ENCODE measurements at places on chromosomes 2 and 18.
A peak's percentile ranks its signal among the peaks of the same experiment; 100 is the strongest.

- H3K27me3 ChIP-seq, result peaks cover 7% of the 10 kb centered on the region
- H3K4me3 ChIP-seq, result no peak overlapping the region
- no peak for DNase-seq
- no peak overlapping the region for H3K27ac ChIP-seq
- no peaks in the 10 kb centered on the region for H3K36me3 ChIP-seq
- H3K4me1 ChIP-seq, result peaks cover 17% of the 10 kb centered on the region
Measured at GRCh38 chr2:106054880-106055655, 139.0 kb downstream of the UXS1 start.

DNA sequence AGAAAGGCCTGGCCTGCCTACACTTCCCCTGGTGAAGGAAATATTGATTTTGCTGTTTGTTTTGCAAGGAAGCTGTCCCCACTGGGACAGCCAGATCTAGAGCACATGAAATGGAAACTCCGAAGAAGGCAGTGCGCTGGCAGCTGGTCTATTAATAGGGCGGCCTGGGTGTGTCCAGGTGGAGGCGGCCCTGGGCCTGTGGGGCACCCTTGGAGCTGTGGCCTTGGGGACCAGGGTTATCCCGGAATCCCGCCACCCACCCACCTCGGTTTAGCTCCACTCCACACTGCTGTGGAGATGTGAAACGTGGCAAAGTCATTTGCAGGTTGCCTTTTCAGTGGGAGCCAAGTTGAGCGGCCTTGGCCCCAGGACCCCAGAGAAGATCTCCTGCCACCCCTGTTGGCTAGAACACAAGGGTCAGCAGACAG lies 204.3 kb downstream of the KLHL29 start:
- no peaks in the 10 kb centered on the region for H3K36me3 ChIP-seq
- peaks cover 9% of the 10 kb centered on the region for H3K27me3 ChIP-seq
- DNase-seq, result no peak
- no peaks in the 10 kb centered on the region for H3K4me1 ChIP-seq
- no peak overlapping the region for H3K27ac ChIP-seq
- H3K4me3 ChIP-seq, result no peak overlapping the region

GRCh38 chr2:187129306-187129705 lies 280.3 kb upstream of the ZSWIM2 start:
- H3K27ac ChIP-seq, result no peak overlapping the region
- no peaks in the 10 kb centered on the region for H3K27me3 ChIP-seq
- no peaks in the 10 kb centered on the region for H3K36me3 ChIP-seq
- no peak for DNase-seq
- no peaks in the 10 kb centered on the region for H3K4me1 ChIP-seq

DNA sequence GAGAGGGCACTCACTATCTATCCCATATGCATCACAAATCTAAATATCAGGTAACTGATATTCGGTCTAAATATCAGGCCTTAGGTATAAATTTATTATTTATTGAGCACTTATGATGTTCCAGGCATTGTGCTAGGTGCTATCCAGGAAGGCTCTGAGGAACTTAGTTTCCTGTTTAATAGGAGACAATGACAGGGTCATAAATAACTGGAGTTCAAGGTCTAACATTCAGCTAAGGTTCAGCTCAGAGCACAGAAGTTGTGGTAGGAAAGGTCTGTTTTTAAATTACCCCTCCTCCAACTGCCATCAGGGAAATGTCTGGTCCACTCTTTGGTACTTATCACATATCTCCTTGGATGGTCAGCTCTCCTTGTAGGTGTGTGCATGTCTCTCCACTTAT lies 193.6 kb downstream of the AGPS start:
- no peaks in the 10 kb centered on the region for H3K36me3 ChIP-seq
- peaks cover 3% of the 10 kb centered on the region for H3K4me1 ChIP-seq
- H3K4me3 ChIP-seq, result no peak overlapping the region
- no peak overlapping the region for H3K27ac ChIP-seq
- DNase-seq, result no peak
- peaks cover 4% of the 10 kb centered on the region for H3K27me3 ChIP-seq

GRCh38 chr2:38260469-38260868 lies 116.6 kb downstream of the ATL2 start:
- DNase-seq, result no peak
- no peak overlapping the region for H3K27ac ChIP-seq
- peaks cover 4% of the 10 kb centered on the region for H3K4me1 ChIP-seq
- no peaks in the 10 kb centered on the region for H3K36me3 ChIP-seq

DNA sequence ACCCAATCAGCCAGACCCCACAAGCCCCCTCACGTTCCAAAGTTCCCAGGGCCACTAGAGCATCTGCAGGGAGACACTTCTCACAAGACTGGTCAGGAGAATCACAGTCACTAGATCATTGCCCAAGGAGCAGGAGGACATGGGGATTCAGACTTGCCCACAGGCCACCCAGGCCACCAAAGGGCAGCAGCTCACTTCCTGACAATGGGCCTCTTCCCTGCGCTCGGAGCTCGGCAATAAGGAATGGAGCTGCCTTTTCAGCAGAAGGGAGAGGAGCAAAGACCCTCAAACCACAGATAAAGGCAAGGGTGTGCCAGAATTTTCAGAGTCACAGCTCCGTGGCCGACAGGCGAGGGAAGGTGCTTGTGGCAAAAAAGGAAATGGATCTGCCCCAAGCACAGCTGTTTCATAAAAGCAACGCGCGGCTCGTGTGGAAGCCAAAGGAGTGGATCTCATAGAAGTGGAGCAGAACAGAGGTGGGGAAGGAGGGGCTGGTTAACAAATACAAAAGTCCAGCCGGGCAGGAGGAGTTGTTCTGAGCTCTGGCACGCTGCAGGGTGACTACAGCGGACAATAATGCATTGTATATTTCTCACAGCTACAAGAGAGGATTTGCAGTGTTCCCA lies 72.1 kb downstream of the EDAR start:
- DNase-seq, result no peak
- H3K36me3 ChIP-seq, result no peaks in the 10 kb centered on the region
- peak overlapping the region; percentile 56 for H3K27ac ChIP-seq
- H3K4me1 ChIP-seq, result no peaks in the 10 kb centered on the region
- no peak overlapping the region for H3K4me3 ChIP-seq
- H3K27me3 ChIP-seq, result no peaks in the 10 kb centered on the region

DNA sequence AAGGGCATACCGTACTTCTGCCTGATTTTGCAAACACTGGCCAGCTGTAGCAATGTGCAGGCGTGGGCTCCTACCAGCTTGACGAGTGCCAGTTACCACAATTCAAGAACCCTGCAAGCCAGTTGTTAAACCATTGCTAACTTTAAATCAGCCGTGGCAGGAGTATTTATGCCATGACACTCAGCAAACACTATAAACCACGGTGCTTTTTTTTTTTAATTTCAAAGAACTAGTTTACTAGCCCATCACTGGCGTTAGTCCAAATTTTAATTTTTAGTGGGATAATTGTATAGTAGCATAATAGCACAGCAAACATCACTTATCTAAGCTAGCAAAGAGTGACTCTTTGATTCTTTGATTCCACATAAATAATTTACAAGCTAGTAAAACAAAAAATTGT lies 111.1 kb downstream of the COL4A4 start:
- peaks cover 5% of the 10 kb centered on the region for H3K27me3 ChIP-seq
- H3K4me1 ChIP-seq, result no peaks in the 10 kb centered on the region
- no peak overlapping the region for H3K4me3 ChIP-seq

- H3K4me3 ChIP-seq, result peak within 1 kb of the TSS; percentile 66
- peaks cover 82% of the 10 kb centered on the region for H3K27me3 ChIP-seq
- DNase-seq, result no peak
- H3K4me1 ChIP-seq, result peaks cover 7% of the 10 kb centered on the region
- H3K27ac ChIP-seq, result no peak within 1 kb of the TSS
Measured at GRCh38 chr18:5197032-5197434, at the start of gene AKAIN1. TSS of gene AKAIN1 (minus strand) at chr18:5197257. CDS start at chr18:5197053, 204 bp downstream.

- H3K4me1 ChIP-seq, result no peaks in the 10 kb centered on the region
- H3K27me3 ChIP-seq, result no peaks in the 10 kb centered on the region
- H3K36me3 ChIP-seq, result no peaks in the 10 kb centered on the region
- H3K4me3 ChIP-seq, result no peak overlapping the region
Measured at GRCh38 chr18:53472546-53472945, 751.9 kb downstream of the MBD2 start.

- no peaks in the 10 kb centered on the region for H3K36me3 ChIP-seq
- no peak overlapping the region for H3K4me3 ChIP-seq
- H3K27ac ChIP-seq, result no peak overlapping the region
- H3K27me3 ChIP-seq, result no peaks in the 10 kb centered on the region
- no peak for DNase-seq
Measured at GRCh38 chr2:50181212-50181611, 850.7 kb downstream of the NRXN1 start.

GRCh38 chr2:46164529-46165301 lies 132.5 kb upstream of the EPAS1 start:
- H3K4me3 ChIP-seq, result no peak overlapping the region
- no peaks in the 10 kb centered on the region for H3K4me1 ChIP-seq
- H3K27me3 ChIP-seq, result no peaks in the 10 kb centered on the region
- H3K27ac ChIP-seq, result no peak overlapping the region
- no peak for DNase-seq

DNA sequence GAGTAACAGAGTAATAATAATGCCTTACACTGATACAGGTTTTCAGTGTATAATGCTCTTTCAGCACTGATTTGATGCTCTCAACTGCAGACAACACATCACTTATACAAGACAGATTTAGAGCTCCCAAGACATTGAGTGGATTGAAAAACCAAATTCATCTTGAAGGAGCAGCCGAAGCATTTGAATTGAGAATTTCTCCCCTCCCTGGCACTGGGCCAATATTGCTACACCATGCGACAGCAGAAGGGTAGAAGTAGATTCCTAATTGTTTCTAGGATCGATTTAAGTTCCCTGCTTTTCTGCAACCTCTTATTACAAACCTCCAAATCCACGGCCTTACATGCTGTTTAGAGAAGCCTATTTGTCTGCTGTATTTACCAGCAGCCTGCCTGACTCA lies 15.5 kb downstream of the CENPA start:
- DNase-seq, result no peak
- no peak overlapping the region for H3K4me3 ChIP-seq
- H3K4me1 ChIP-seq, result no peaks in the 10 kb centered on the region
- H3K27me3 ChIP-seq, result no peaks in the 10 kb centered on the region

DNA sequence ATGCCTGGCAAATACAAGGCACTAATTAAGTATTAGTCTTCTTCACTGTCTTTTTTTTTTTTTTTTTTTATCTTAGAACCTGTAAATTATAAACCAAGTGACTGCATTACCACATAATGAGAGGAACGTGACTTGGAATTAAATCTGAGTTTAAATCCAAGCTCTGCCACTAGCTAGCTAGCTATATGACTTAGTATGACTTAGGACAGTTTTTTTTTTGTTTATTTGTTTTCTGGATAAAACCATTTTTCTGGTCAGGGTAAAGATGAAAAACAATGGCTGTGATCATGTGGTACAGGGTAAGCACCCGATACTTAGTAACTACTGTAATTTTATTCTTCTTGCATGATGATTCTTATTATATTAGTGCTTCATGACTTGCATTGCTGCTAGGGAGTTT lies 191.8 kb upstream of the LRRTM1 start:
- no peaks in the 10 kb centered on the region for H3K36me3 ChIP-seq
- H3K27me3 ChIP-seq, result no peaks in the 10 kb centered on the region
- H3K4me3 ChIP-seq, result no peak overlapping the region
- H3K27ac ChIP-seq, result no peak overlapping the region
- no peaks in the 10 kb centered on the region for H3K4me1 ChIP-seq

- peaks cover 31% of the 10 kb centered on the region for H3K4me1 ChIP-seq
- peak overlapping the region; percentile 97 for H3K4me3 ChIP-seq
- H3K27me3 ChIP-seq, result no peaks in the 10 kb centered on the region
- peaks cover 68% of the 10 kb centered on the region for H3K36me3 ChIP-seq
Measured at GRCh38 chr2:200861617-200862155, 2.8 kb downstream of the CLK1 start.

DNA sequence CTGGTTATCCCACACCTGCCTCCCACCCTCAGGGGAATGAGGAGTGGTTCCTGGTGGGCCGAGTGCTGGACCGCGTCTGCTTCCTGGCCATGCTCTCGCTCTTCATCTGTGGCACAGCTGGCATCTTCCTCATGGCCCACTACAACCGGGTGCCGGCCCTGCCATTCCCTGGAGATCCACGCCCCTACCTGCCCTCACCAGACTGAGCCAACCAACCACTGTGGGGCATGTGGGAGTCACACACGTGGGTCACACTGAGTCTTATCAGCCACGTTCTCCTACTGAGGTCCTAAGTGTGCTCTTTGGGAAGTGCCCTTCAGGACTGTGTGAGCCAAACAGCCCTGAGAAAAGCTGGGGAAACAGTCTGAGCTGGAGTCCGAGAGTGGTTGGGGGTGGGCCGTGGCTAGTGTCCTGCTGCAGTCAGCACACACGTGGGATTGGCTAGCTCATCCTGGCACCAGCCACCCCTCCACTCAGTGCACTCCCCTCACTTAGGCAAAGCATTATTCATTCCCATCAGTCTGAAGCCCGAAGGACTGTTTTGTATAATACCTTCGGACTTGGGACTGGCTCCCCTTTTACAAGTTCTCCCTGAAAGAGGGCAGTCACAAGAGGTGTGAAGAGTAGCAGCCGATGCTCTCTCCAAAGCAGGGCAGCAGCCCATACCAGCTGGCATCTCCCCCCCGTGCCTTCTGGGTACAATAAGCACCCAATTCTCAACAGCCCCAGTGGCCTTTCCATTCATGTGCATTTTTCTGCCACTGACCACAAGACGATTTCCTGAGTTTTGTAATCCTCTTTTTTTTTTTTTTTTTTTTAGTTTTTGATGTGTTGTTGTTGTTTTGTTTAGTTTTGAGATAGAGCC lies 4.6 kb downstream of the TIGD1 start:
- no peak overlapping the region for H3K4me3 ChIP-seq
- H3K36me3 ChIP-seq, result peaks cover 47% of the 10 kb centered on the region
- H3K27ac ChIP-seq, result no peak overlapping the region

- H3K4me1 ChIP-seq, result peaks cover 9% of the 10 kb centered on the region
- H3K27me3 ChIP-seq, result no peaks in the 10 kb centered on the region
- no peak overlapping the region for H3K4me3 ChIP-seq
- no peak for DNase-seq
- peaks cover 43% of the 10 kb centered on the region for H3K36me3 ChIP-seq
Measured at GRCh38 chr2:239146011-239146641, 254.7 kb downstream of the HDAC4 start.

DNA sequence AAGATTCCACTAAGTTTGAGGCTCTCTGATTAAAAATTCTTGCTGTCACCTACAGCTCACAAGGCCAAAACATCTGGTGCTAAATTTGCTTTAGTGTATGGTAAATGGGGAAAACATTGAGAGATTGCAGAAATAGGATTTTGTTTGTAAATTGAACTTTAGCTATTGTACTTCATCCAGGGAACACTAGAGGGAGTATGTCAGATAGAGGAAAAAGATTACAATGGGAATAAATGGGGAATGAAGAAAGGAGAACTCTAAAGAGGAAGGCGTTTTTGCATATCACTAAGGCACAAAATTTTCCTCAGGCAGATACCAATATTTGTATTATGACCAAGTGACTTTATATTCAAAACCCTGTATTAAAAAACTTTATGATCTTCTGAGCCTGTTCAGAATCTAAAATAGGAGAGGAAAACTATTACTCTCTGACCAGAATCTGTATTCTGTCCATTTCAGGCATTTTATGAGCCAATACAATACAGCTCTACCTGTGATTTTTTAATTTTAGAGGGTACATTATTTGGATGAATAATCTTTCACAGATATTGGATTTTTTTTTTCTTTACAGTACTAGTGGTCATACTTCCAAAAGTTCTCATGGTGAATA lies 52.3 kb upstream of the ITGB6 start:
- H3K4me1 ChIP-seq, result peaks cover 2% of the 10 kb centered on the region
- H3K27ac ChIP-seq, result no peak overlapping the region
- no peak for DNase-seq

GRCh38 chr2:26617588-26618083 lies 23.5 kb downstream of the CIB4 start:
- no peaks in the 10 kb centered on the region for H3K36me3 ChIP-seq
- no peak overlapping the region for H3K27ac ChIP-seq
- H3K27me3 ChIP-seq, result peaks cover 17% of the 10 kb centered on the region
- peaks cover 3% of the 10 kb centered on the region for H3K4me1 ChIP-seq
- no peak for DNase-seq
